ENCODE measurements at places on chromosomes 5 and 9.

- DNase-seq: no peak
These were observed 20.4 kb downstream of the ADAM19 start for GRCh38 chr5:157555037-157555640.

- no peak for DNase-seq
These were observed 29.3 kb downstream of the SLC6A7 start for GRCh38 chr5:150219142-150219541.

- no peak for DNase-seq
These were observed 85.9 kb downstream of the NR6A1 start for GRCh38 chr9:124685217-124685616.

- DNase-seq: no peak
These were observed 5.3 kb downstream of the PRDM6 start for GRCh38 chr5:123094237-123094918.

DNA sequence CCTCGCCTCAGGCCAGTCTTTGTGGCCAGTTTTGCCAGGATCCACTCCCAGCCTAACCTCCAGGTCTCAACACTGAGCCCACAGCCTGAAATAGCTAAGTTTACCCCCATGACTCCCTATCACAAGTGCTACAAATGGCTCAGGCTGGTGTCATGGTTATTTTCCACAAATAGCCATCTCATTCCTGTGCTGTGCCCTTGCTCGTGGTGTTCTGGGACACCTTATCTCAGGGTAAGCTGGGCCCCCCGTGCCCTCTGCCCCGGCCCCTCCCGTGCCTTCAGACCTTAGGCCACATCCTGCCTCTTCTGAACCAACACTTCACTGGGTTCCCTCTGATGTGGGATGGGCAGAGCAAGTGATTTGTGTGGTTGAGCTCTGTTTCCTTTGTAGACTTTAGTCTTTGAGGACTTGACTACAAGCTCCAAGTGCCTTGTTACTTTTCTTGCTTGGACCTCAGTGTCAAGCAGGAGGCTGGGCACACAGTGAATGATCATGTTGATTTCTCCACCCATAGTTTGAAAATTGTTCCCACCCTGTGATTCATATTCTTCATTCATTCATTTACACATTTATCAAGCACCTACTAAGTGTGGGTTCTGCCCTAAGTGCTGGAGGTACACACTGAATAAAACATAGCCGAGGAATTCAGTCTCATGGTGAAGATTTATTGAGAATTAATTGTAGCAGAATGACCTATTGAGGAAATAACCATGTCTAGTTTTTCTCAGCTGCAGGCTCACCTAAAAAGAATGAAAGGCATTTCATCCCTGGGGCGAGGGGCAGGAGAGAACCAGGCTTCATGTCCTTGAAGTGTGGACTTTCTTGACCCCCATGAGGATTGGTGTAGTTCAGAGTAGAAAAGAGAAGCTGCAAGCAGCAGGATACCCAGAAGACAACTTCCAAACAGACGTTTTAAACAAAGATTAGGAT is 84.5 kb upstream of the CTNNA1 start:
- no peak for DNase-seq

DNA sequence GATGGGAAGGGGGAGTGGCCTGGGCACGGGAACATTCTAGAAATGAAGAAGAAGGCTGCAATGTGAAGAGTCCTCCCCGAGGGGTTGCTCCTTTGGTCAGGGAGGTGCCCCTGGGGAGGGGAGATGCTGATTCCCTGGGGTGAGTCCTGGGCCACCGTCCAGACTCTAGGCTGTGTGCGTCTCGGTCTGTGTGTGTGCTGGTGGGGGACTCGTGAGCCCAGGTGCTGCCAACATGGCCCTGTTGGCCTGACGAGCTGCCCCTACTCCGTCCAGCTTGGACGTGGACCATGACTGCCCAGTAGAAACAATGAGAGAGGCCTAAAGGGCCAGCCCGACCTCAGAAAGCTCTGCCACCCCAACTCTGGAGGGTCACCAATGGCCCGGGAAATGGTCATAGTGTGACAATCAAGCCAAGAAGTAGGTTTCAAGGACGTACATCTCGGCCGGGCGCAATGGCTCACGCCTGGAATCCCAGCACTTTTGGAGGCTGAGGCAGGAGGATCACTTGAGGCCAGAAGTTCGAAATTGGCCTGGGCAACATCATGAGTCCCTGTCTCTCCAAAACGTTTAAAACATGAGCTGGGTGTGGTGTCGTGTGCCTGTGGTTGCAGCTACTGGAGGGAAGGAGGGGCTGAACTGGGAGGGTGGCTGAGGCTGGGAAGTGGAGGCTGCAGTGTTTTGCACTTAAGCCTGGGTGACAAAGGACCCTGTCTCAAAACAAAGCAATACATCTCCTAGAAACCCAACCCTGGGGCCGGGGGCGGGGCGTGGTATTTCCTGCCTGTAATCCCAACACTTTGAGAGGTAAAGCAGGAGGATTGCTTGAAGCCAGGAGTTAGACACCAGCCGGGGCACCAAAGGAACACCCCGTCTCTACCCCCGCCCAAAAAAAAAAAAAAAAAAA is 17.0 kb downstream of the LHX3 start:
- no peak for DNase-seq

- DNase-seq: no peak
These were observed 204.1 kb downstream of the ARRDC3 start for GRCh38 chr5:91179018-91179417.

GRCh38 chr5:152638996-152639552 is 234.0 kb upstream of the NMUR2 start:
- no peak for DNase-seq

DNA sequence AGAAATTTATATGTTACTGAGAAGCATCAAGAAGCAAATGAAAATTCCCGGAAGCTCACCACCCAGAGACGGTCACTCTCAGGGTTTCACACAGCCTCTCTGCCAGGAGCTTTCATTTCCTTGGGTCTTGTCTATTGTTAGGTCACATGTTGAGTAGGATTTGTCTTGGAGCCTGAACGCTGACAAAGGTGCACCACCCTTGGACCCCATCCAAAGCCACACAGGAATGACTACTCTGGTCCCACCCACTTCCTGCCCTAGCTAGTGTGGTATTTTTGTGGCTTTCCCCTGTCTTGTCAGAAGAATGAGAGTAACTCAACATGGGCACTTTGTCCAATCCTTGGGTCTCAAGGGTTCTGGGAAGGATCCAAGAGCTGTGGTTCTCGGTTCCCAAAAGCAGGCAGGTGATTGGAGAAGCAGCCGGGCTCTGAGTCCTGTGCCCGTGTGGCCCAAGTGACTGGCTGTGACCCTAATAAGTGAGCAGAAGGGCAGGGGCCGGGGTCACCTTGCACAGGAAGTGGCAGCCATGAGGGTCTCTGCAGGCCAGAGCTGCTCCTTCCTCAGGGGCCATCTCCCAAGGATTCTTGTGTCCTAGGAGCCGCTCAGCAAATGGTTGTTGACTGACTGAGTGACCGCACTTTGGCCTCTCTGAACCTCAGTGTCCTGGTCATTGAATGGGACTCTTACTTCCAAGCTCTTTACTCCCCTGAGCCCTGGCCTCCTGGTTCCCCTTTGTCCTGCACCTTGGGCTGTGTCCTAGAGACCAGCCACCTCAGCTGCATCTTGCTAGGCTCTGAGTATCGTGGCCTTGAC is 6.9 kb downstream of the FGD3 start:
- no peak for DNase-seq

GRCh38 chr5:29054282-29054681 is 2015.9 kb upstream of the CDH9 start:
- no peak for DNase-seq

GRCh38 chr9:25366906-25367305 is 311.3 kb downstream of the TUSC1 start:
- no peak for DNase-seq

DNA sequence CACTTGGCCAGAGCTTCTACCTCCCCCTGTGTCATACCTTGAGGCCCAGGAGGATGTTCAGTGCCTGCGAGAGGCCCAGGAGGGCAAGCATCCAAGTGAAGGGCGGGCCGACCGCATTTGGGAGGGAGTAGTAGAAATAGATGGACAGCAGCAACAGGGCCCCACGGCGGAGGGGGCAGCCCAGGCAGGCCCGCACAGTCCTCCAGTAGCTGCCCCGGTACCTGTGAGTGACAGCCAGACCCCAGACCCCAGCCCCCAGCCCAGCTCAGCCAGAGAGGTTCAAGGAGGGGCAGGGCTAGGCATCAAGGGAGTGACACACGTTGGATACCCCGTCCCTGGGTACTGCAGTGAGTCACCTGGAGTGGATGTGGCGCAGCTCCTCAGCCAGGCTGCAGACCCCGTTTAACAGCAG is 1.4 kb downstream of the STING1 start:
- peak; percentile 33 for DNase-seq

- peak; percentile 42 for DNase-seq
These were observed 54.8 kb downstream of the RNF38 start for GRCh38 chr9:36345103-36345846.

DNA sequence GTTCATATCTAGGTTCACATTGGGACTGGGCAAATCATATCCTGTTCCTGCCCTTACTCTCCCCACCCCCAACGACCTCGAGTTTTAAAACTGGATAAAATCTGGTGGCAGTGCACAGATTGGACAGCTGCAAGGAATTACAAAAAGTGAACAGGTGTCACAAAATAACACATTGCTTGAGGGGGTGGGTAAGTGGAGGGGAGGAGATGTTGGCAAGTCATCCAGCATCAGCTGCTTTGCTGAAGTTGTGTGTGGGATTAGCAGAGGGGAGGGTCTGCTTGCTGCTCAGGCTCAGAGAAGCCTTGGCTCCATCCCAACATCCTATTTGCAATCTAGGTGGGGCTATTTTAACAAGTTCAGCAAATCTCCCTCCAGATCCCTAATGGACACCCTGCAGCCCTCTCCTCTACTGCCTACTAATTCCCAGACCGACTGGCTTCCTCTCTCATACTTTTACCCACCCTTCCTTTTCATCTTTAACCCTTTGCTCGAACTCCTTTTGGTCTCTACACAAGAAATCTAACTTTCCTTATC is 39.8 kb upstream of the SLC24A2 start:
- no peak for DNase-seq

DNA sequence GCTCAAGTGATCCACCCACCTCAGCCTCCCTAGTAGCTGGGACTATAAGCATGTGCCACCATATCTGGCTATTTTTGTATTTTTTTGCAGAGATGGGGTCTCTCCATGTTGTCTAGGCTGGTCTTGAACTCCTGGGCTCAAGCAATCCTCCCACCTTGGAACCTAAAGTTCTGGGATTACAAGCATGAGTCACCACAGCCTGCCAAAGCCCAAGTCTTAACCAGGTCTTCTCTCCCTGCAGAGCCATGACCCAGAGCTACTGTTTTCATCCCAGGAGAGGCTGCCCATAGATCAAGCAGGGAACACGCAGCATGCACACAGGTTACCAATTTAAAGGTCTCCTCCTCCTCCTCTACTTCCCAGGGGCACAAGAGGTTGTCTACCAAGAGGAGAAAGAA is 29.7 kb downstream of the PCDHGC5 start:
- DNase-seq: no peak

- no peak for DNase-seq
These were observed 5.4 kb downstream of the IPPK start for GRCh38 chr9:92664394-92665152.

DNA sequence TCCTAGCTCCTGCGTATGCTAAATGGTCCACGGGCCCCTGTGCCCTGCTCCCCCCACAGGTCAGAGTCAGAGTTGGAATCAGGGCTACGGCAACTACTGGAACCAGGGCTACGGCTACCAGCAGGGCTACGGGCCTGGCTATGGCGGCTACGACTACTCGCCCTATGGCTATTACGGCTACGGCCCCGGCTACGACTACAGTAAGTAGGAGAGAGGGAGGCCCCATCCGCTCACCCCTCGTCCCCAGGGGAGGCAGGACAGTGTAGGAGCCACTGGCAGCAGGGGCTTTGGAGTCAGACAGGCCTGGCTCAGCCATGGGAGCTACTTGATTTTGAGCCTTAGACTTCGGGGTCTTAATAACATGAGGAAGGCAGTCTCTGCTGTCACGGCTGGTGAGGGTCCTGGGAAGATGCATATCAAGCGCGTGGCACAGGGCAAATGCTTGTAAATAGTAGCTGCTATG is 5.8 kb downstream of the HNRNPAB start:
- no peak for DNase-seq

DNA sequence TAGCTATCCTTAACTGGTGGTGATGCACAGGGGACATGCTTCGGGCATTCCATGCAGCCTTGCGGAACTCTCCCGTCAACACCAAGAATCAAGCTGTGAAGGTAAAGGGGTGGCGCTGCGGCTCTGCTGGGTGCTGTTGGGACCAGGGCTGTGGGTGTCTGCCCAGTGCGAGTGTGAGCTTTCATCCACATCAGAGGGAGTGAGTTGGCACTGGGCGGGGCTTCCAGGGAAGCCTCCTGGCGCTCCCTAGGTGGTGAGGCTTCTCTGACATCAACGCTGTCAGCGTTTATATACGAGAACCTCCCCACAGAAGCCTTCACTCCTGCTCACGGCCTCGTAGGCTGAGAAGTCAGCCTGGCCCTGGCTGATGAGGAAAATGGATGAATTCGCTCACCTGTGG is 11.7 kb downstream of the ARPC5L start:
- no peak for DNase-seq

DNA sequence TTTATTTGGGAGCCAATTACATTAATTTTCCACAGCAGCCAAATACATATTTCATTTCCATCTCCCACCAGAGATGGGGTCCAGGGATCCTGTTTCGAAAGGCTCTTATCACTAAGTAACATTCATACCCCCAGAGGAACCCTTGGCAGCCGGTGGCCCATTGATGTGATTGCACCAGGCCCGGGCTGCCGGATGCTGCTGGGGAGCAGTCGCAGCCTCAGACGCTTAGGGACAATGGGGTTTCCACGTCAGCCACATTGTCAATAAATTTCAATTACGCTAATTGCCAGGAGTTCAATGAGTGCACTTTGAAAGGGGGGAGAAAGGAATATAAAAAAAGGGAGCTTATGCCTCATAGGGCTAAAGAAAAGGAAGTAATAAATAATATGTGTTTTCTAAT is 478.8 kb upstream of the ADAMTS16 start:
- no peak for DNase-seq

- DNase-seq: no peak
These were observed 5.8 kb upstream of the SPINK7 start for GRCh38 chr5:148306446-148306845.

- peak; percentile 73 for DNase-seq
These were observed 86.5 kb upstream of the ATP10B start for GRCh38 chr5:160938532-160938931.

GRCh38 chr5:95713960-95714710 is 17.0 kb upstream of the RHOBTB3 start:
- no peak for DNase-seq

- DNase-seq: no peak
These were observed 223.7 kb downstream of the PAPPA start for GRCh38 chr9:116377179-116377798.

GRCh38 chr5:16538006-16538405 is 72.4 kb upstream of the ZNF622 start:
- no peak for DNase-seq

DNA sequence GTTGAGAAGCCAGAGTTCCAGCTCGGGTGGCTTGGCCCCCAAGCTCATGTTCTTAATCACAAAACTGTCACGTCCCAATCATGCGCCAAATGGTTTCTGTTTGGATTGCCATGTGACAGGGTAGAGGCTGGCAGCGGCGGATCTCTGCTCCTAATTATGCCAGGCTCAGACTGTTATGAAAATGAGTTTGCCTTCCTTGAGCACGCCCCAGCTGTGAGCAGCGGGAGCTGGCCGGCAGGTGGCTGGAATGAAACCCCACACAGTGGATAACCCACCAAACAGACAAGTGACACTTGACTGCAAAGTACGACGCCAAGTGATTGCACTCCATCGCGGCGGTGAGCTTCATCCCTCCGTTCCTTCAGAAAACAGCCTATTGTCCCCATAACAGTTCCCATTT is 75.4 kb downstream of the CFAP77 start:
- no peak for DNase-seq

Data from dermis microvascular lymphatic vessel endothelial cell (primary cell).